Thyroid gland (tissue), 4 donors: ENCODE measurements at places on chromosomes 12 and 14. TPM values are rescaled to one million over a fixed set of nuclear protein-coding genes. Genes with fewer than 3 reads are reported as not detected.

GRCh38 chr12:675562-675961 lies 12.3 kb upstream of the NINJ2 start:
- DNase-seq = no peak
- H3K4me1 ChIP-seq = no peaks in the 10 kb centered on the region
- no peaks in the 10 kb centered on the region for H3K27me3 ChIP-seq
- no peaks in the 10 kb centered on the region for H3K36me3 ChIP-seq
- H3K27ac ChIP-seq = no peak overlapping the region

DNA sequence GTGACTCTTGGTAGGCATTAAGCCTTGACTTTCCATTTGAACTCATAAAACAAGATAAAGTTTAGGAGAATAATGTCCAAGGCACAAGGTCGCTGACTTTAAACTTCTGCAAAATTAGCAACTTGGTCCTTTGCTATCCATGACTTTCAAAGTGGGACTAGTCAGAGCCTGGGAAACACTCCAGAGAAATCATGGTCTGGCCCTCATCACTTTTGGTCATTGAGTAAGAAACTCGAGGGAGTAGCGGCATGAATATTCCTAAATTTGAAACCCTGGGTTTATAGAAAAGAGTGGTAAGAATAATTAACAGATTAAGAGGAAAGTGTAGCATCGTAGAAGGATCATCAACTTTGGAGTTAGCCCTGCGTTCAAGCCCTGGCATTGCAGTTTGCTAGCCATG lies 16.9 kb upstream of the APPL2 start:
- DNase-seq = no peak
- H3K4me3 ChIP-seq = no peak overlapping the region
- peaks cover 7% of the 10 kb centered on the region for H3K4me1 ChIP-seq
- no peak overlapping the region for H3K27ac ChIP-seq

SMIM41 gene
- total RNA-seq = not detected

DNA sequence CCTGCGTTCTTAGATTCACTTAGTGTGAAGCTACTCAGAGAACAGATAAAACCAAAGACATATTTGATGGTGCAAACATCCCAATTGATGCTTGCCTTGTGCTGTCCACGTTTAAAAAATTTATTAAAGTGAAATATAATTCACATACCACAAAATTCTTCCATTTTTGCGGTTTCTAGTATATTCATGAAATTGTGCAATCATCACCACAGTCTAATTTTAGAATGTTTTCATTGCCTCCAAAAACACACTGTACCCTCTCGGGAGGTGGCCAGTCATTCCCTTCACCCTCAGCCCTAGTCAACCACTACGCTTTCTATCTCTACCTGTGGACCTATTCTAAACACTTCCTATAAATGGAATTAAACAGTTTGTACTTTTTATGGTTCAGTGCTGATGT lies 1109.2 kb downstream of the FLRT2 start:
- no peak for DNase-seq
- H3K4me1 ChIP-seq = no peaks in the 10 kb centered on the region
- H3K36me3 ChIP-seq = no peaks in the 10 kb centered on the region
- H3K27me3 ChIP-seq = no peaks in the 10 kb centered on the region
- H3K4me3 ChIP-seq = no peak overlapping the region
- no peak overlapping the region for H3K27ac ChIP-seq

DNA sequence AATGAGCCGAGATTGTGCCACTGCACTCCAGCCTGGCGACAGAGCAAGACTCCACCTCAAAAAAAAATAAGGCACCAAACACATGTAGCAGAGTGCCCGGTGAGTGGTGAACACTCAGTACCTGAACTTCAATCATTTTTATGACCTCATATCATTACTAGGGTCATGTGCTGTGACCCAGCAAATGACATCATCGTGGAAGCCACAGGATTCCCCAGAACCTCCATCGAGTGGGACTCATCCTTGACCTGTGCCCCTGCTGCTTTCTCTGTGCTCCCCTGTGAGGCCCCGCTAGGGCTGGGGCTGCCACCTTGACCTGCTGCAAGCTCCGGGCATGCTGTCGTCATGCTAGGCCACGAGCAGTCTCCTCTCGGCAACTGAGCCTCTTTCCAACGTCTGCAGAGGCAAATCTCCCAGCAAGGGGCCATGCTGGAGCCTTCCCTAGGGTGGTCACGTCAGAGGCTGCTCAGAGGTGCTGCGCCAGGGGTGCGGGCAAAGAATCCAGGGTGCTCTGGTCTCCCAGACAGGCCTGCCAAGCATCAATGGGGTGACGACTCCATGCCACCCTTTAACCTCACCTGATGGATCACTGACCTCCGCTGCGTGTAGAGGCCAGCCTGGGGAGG lies 18.5 kb downstream of the GLTP start:
- H3K27me3 ChIP-seq = no peaks in the 10 kb centered on the region
- DNase-seq = no peak
- no peak overlapping the region for H3K4me3 ChIP-seq
- peaks cover 12% of the 10 kb centered on the region for H3K36me3 ChIP-seq
- peaks cover 38% of the 10 kb centered on the region for H3K4me1 ChIP-seq

DNA sequence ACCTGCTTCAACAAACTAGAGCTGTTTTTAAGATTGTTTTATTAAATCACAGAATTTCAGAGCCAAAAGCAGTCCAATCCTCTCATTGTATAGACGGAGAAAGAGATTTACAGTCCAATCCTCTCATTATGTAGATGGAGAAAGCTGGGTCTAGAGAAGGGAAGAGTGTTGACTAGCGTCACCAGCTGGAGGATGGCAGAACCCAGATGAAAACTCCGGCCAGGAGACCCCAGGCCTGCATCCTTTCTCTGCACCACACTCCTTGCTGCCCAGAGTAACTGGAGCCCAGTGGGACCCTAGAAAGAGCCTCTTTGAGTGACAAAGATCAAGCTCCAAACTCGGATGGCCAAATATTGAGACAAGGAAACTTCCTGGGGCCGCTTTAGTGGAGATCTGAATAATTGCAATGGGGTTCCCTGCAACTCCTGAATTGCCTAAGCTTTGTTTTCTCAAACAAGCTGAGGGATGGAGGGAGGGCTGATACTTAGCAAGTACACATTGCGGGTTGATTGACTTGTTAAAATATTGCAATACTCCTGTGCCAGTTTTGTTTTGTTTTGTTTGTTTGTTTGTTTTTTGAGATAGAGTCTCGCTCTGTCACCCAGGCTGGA lies 12.5 kb downstream of the AMDHD1 start:
- no peaks in the 10 kb centered on the region for H3K4me1 ChIP-seq
- H3K4me3 ChIP-seq = no peak overlapping the region
- no peak for DNase-seq
- H3K27ac ChIP-seq = no peak overlapping the region
- H3K36me3 ChIP-seq = no peaks in the 10 kb centered on the region

- no peaks in the 10 kb centered on the region for H3K36me3 ChIP-seq
- no peak overlapping the region for H3K4me3 ChIP-seq
- H3K4me1 ChIP-seq = peaks cover 6% of the 10 kb centered on the region
- peak; percentile 63 for DNase-seq
These were observed 90.0 kb downstream of the RIN3 start for GRCh38 chr14:92603309-92604242.

GRCh38 chr12:121964813-121965643 lies 46.6 kb downstream of the CFAP251 start:
- DNase-seq = no peak
- no peaks in the 10 kb centered on the region for H3K27me3 ChIP-seq
- peaks cover 6% of the 10 kb centered on the region for H3K36me3 ChIP-seq
- H3K4me3 ChIP-seq = no peak overlapping the region
- no peak overlapping the region for H3K27ac ChIP-seq
- no peaks in the 10 kb centered on the region for H3K4me1 ChIP-seq
